ENCODE measurements at places on chromosomes 16 and 17.

- no peak for DNase-seq
Observed at GRCh38 chr17:72998343-72998742, 94.1 kb downstream of the SLC39A11 start.

DNA sequence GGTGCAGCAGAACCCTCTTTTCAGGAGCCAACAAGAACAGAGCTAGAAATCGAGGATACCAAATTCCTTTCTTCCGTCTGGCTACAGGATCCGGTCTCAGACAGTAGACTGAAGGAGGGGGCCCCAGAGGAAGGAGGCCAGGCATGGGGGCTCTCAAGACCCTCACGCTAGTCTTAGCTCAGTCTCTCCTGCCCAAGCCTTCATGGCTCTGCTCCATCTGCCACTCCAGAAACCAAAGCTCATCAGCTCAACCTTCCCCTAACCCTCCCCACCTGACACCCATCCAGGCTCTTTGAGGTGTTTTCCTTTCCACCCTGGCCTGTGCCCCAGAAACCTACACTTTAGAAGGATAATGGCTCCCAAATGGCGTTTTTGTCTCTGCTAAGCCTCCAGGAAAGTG is 6.2 kb upstream of the TMEM92 start:
- DNase-seq = peak; percentile 5

- no peak for DNase-seq
Observed at GRCh38 chr16:30548416-30549253, 9.5 kb downstream of the ZNF764 start.

- DNase-seq = no peak
Observed at GRCh38 chr16:64866021-64866420, 255.8 kb downstream of the CDH11 start.

- DNase-seq = no peak
Observed at GRCh38 chr17:68238871-68239253, 9.0 kb upstream of the AMZ2 start.

DNA sequence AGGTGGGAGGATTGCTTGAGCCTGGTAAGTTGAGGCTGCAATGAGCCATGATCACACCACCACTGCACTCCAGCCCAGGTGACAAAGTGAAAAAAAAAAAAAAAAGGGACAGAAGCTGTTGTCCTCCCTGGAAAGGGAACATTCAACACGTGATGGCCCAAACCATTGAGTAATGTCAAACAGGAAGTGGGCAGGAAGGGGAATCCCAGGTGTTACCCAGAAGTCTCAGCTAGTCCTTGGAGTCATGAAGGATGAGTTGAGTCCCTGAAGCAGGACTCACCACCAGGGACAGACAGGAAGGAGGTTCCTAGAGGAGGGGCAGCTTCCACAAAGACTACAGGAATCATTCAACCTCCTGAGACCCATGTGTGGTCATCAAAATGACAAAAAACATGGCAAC is 19.8 kb upstream of the CMIP start:
- DNase-seq = no peak

Data from pancreas (tissue), 10 donors.